ENCODE measurements at places on chromosomes 7 and 10. TPM values are rescaled to one million over a fixed set of nuclear protein-coding genes. Genes with fewer than 3 reads are reported as not detected.

The JAZF1 gene
- total RNA-seq: 21.3 TPM

The C7orf33 gene
- not detected for total RNA-seq

The GIMAP1 gene
- not detected for total RNA-seq

The SPDYE6 gene
- not detected for total RNA-seq

Data from hair follicle dermal papilla cell (primary cell).